ENCODE measurements at places on chromosomes 5 and 9.

- DNase-seq = no peak
Measured at GRCh38 chr9:108272349-108272899, 583.4 kb downstream of the ACTL7B start.

GRCh38 chr9:114343471-114344187 is 14.0 kb downstream of the ORM2 start:
- no peak for DNase-seq

GRCh38 chr5:3265131-3265885 is 330.3 kb upstream of the IRX1 start:
- DNase-seq = no peak

DNA sequence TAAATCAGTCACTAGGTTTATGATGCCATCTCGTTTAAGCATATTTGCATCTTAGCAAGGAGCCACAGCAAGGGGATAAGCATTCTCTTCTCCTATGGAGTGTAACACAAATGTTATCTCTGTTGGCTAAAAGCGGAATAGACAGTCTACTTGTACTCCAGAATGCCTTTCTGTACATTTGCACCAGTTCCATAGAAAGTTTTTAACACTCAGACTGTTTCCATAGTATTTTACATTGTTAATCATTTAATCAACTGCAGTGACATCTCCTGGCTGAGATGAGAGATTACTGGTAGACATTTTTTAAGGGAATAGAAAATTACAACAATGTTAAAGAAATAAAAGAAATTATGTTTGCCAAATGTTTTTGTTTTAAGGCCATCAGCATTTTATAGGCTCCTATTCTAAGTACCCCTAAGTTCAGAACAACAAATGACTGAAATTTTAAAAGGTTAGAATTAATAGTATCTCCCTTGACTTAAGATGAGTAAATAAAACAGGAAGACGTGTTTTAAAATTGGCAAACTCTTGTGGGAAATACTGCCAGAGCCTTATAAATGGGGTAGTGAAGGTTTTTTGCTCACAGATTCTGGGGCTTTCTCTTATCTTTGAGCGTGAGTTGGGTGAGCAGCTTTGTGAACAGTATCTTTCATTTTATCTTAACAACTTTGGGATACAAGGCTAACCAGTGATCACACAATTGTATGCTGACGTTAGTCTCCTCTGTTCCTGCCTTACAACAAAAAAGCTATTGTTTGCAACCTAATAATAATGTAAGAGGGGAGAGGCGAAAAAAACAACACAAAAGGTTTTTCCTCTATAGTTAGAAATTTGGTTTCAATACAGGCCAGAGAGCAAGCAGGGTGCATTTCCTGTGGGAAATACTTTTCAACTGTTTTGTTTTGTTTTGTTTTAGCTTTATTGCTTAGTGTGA is 294.3 kb downstream of the FBXL7 start:
- DNase-seq = no peak

DNA sequence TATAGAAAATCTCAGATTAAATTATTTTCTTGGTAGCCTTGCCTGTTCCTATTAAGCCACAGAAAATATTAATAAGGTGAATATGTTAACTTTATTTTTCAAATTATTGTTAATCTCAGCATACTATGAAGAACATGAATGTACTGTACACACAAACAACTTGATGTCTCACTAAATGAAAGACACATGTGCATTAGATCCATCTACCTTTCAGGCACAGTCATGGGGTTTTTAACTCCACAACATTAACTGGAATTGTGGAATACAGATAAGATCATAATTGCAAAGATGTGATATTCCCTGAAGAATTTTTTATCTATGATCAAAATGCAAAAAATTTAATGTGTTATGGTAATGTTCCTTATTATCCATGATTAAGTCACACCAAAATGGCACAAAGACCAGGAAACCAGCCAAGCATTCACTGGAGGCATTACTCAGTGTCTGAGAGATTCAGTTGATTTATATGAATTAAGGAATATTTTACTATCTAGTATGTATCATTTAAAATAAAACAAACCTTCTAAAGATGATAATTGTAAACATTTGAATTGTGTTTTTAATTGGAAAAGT is 150.0 kb upstream of the VCAN start:
- no peak for DNase-seq

Data from stimulated activated CD4-positive, alpha-beta T cell treated with anti-CD3 and anti-CD28 coated beads, Interleukin-12 subunit alpha, Interleukin-12 subunit beta, amount 100 ng/mL, for 24 hours (primary cell).